ENCODE measurements at places on chromosomes 7 and 10.

DNA sequence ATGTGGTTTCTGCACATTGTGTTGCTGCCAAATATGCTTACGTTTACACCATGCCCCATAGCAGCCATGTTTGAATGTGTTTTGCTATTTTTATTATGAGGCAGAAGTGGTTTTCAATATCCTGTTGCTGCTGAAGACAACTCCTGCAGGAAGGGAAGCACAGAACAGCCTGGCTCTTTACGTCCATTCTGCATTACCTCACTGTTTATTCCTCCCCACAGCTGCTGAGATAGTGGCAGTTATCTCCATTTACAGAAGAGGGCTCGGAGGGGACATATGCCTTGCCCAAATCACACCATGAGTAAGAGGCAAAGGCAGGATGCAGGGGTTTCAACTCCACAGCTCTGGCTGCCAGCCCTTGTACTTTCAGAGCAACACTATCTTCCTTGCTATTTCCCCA, 35.3 kb downstream of the PLPP4 start:
- no peak for DNase-seq

- no peak for DNase-seq
These were observed 11.5 kb downstream of the IGFBP3 start for GRCh38 chr7:45909561-45909960.

- no peak for DNase-seq
These were observed 263.0 kb downstream of the GRID1 start for GRCh38 chr10:86103391-86104101.

DNA sequence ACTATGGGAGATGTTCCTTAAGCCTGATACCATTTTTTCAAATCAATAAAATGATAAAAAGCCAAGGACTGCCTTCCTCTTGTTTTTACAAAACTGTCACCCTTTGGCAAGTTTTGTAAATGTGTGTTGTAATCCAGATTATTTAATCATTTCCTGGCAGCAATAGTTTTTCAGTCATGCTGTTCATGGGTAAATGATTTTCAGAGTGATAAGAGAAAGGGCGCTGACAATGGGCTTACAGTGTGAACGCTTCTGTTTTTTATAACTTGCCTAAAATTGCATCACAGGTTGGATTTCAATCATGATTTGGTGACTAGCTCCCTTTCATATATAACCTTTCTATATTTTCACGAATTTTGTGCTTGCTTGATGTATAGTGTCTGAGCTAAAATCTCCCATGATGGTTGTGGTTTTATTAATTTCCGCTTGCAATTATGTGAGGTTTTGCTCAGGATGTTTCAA, 19.0 kb upstream of the DMBT1 start:
- no peak for DNase-seq

GRCh38 chr7:159048656-159049055, 96.0 kb downstream of the VIPR2 start:
- no peak for DNase-seq

GRCh38 chr7:21828841-21829240, 116.9 kb downstream of the CDCA7L start:
- peak; percentile 2 for DNase-seq

DNA sequence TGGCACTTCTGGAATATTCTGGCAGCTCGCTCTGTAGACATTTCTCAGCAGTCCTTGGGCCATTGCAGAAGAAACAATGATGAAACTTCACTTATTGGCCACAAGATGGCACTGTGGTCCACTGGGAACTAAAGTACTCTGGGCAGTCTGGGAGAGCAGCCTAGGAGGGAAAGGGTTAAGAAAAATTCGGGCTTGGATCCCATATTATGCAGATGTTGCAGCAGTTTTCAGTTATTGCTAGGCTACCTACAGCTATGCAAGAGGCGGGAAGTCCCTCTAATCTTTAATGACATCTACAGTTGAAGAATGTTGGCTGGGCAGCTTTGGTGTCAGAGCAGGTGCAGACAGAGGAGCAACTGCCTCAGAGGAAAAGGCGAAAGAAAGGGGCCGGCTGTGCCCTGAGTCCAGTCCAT, 201.7 kb upstream of the PRSS58 start:
- DNase-seq: peak; percentile 61

- DNase-seq: no peak
These were observed 39.0 kb downstream of the DOCK1 start for GRCh38 chr10:126944191-126944590.

- DNase-seq: no peak
These were observed 84.4 kb downstream of the VTI1A start for GRCh38 chr10:112531421-112531820.

DNA sequence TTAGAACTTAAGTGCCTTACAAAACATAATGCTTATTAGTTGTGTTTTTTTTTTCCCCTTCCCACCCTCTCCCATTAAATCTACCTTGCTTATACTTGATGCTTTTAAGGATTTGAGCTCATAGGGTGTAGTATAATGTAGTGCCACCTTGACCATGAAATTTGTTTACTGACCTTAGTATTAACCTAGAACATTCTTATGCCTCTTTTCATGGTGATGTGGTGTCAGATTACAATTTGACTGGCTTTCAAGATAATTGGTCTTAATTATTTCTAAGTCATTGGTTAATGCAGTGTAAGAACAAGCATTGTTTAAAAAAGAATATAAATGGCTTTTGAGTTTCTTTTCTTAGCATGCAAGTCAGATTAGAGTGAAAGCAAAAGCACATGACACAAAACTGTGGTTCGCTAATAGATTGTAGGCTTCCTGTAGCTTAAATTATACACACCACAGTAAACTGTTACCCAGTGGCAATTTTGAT, 61.8 kb downstream of the ADD3 start:
- peak; percentile 80 for DNase-seq

- DNase-seq: no peak
These were observed 70.0 kb downstream of the AMPH start for GRCh38 chr7:38561166-38561565.

DNA sequence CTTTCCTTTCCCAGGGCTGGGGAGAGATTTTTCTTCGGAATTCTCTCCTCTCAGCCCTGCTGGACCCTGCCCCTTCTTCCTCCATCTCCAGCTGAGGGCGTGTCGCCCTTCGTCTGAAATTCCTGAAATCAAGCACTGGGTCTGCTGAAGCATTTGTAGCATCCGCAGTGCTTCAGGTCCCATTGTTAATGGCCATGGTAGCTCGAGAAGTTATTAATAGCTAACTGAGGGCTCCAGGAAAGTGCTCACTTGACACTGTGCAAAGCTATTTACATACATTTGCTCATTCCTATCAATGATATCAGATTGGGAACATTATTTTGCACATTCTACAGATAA, 515 bp downstream of the FAM149B1 start:
- no peak for DNase-seq

- DNase-seq: peak; percentile 11
These were observed 75.0 kb upstream of the HECTD2 start for GRCh38 chr10:91335147-91335546.

DNA sequence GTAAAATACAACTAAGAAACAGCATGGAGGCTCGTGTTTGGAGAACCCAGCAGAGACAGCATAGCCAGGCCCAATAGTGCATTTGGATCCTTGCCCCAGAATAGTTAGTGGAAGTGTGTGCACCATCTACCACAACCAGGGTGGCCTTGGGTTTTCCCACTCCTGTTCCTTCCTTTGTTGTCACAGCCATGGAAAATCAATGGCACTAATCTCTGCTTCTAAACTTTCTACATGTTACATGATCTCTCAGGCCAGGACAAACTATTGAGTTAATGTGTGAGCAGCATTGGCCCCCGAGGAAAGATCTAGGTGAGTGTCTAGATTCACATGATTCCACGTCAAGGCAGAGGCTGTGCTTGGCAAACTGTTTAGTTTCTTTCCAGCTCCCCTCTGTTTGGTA, 2.0 kb downstream of the CYP3A7 start:
- no peak for DNase-seq

DNA sequence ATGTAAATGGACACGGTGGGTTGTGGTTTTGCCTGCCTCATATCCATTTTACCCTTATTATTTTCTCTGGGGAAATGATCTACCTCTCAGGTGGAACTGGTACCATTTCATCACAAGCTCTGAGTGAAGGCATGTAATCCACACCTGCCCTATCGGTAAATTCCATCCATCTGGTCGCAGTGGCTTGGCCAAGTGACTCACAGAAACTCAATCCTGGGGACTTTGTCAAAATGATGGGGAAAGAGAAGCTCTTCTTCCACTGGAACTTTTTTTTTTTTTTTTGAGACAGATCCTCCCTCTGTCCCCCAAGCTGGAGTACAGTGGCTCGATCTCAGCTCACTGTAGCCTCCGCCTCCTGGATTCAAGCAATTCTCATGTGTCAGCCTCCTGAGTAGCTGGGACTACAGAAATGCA, 48.2 kb upstream of the ANKRD1 start:
- no peak for DNase-seq

Data from GM12865 (cell line).